ENCODE measurements at places on chromosomes 3 and 15.

DNA sequence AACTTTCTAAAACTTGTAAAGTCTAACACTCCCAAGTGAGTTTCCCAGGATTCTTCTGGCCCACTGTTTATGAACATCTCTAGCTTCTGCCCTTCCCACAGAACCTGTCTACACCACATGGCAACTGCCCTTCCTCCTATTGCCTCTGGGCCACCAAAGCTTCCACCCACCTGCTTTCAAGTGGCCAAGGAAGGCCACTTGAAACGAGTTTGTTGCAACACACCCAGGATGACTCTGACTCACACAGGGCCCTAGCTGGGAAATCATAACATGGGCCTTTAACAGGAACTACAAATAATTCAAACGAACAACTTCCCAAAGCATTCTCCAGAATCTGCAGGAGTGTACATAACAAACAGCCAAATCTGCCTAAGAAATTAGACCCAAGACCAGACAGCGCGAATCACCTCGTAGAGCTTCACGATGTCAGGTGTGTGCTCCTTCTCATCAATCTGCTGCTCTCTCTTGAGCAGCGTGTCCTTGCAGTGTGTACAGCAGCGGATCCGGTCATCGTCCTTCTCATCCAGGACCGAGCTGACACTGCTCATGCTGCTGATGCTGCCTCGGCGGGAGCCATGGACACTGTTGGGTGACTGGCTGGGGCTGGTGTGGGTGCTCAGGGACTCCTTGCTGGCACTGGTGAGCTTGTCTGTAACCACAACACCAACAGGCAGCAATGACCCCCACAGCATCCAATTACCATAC is 16.8 kb downstream of the RBSN start:
- DNase-seq = no peak

GRCh38 chr3:100269410-100270214 is 8.8 kb downstream of the TBC1D23 start:
- no peak for DNase-seq

- DNase-seq = no peak
Observed at GRCh38 chr3:197149528-197149927, 119.9 kb upstream of the MELTF start.

GRCh38 chr3:133475245-133476010 is 75.6 kb downstream of the BFSP2 start:
- no peak for DNase-seq

GRCh38 chr3:121918779-121919483 is 24.7 kb downstream of the SLC15A2 start:
- DNase-seq = peak; percentile 71

DNA sequence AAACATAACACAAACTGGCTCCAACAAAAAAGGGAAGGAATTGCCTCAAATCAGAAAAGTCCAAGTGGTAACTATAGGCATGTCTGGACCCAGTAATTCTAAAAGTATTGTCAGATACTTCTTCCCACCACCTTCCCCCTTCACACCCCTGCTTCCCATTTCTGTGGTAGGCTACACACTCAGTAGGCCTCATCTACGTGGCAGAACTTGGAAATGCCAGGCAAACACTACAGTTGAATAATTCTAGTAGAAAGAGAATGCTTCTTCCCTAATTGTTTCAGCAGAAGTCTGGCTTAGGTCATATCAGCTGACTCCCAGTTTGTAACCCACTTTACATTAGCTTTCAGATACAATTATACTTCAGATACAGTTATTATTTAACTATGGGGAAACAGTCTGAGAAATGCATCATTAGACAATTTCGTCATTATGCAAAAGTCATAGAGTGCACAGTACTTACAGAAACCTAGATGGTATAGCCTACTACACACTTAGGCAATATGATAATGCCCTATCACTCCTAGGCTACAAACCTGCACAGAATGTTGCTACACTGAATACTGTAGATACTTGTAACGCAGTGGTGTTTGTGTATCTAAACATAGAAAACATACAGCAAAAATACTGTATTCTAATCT is 6.4 kb downstream of the SETMAR start:
- no peak for DNase-seq

GRCh38 chr3:50120364-50121071 is 31.8 kb downstream of the RBM5 start:
- DNase-seq = no peak

DNA sequence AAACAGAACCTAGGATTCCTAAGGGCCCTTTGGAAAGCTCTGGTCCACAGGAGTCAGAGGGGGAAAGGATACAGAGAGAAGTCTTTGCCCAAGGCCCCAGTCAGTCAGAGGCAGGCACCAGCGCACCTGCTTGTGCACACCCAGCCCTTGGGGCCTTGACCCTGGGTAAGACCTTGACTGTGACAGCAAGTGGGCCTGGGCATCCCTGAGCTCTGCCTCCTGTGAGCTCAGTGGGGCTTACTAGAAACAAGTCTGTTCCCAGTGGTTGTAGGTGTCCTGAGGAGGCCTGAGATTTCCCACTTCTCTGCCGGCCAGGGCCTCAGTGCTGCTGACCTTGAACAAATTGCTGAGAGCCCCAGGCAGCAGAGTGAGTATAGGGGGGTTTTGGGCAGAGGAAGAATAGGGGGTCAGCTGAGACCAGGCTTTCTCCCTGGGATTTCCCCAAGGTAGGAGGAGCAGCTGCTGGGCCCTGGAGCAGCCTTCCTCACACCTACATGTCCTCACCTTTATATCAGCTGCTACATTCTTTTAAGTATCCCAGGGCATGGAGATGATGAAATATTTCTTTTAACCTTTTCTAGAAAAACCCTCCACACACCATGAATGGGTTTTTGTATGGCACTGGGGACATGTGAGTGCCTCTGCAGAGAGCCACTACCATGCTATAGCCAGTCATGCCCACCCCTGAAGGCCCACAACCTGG is 9.7 kb upstream of the DAG1 start:
- no peak for DNase-seq

- DNase-seq = no peak
Observed at GRCh38 chr3:116517308-116517707, 72.0 kb upstream of the LSAMP start.

- DNase-seq = peak; percentile 44
Observed at GRCh38 chr15:96331945-96332636, 1.6 kb downstream of the NR2F2 start.

GRCh38 chr3:187025656-187026316 is 95.5 kb downstream of the ST6GAL1 start:
- DNase-seq = no peak

DNA sequence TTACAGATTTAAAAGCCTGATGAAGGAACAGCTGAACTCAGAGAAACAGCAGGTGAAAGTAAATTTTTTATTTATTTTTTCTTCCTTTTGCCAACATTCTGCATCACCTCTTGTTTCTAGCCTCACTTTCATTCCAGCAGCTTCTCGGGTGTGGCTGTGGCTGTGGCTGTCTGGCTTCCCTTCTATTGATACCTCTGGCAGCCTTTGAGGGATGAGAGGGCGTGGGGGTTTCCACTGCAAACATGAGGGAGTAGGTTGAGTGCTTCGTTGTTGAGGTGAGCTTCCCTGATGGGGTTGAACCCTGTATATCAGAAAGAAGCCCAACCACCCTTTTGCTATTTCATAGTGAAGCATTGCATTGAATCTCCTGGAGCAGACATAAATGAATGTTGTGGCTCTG is 6.2 kb upstream of the TMC3 start:
- DNase-seq = no peak
